ENCODE measurements at places on chromosomes 5 and 9.

- no peak for DNase-seq
Observed at GRCh38 chr9:104960662-104961061, 32.7 kb upstream of the ABCA1 start.

DNA sequence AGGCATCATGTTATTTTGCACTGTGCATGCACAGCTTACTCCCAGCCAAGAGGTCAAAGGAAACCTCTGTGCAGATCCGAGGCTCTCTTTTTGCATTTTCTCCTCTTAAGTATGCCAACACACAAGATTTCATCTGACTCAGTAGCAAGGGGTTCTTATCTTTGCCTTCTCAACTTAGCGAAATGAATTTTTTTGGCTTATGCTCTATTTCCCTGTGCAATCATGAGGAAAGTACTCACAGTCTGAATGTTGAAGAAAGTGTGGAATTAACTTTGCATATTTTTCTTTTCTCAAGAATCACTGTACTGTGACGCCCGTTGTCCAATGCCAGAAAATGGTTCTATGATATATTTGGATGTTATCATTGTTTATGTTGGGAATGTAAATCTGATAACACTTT is 173.5 kb upstream of the FBXL7 start:
- DNase-seq = no peak

- DNase-seq = peak; percentile 99
Observed at GRCh38 chr5:150022158-150022531, 21.6 kb downstream of the HMGXB3 start.

- DNase-seq = peak; percentile 75
Observed at GRCh38 chr5:123344816-123345426, 78.3 kb downstream of the CEP120 start.

GRCh38 chr5:60519372-60519771 is 180.6 kb downstream of the DEPDC1B start:
- DNase-seq = no peak

DNA sequence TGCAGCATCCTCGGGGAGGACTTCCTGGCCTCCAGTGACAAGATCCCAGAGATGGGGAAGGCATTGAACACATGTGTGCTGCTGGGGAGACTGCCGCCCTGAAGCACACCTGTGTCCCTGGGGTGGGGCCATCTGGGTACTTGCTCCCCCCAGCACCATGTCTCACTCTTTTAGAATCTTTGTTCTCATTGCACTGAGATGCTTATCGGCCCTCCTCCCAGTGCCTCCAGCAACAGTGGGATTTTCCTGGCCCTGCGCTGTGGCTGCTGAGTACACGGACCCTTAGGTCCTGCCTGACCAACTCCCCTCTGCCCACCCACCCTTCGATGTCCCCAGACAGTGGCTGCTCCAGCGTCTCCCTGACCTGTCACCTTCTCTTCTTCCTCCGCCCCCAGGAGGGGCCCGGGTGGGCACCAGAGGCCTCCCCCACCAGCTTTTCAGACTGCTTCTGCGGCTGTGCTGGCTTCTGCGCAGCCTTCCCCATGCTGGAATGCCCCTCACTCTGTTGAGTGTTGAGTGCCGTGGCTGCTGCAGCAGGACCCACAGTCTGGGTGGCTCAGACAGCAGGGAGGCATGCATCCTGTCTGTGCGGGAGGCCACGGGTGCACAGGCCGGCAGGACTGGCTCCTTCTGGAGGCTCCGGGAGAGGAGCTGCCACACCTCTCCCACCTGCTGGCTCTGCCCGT is 145.9 kb upstream of the IRX2 start:
- no peak for DNase-seq

DNA sequence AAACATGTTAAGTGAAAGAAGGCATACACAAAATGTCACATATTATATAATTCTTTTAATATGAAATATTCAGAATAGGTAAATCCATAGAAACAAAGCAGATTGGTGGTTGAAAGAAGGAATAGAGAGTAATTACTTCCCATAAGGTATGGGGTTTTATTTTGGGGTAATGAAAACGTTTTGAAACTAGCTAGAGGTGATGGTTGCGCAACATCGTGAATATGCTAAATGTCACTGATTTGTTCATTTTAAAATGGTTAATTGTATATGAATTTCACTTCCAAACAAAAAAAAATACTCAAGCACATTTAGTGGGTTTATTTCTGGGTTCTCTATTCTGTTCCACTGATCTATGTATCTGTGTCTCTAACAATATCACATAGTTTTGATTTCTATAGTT is 12.0 kb upstream of the FSTL4 start:
- no peak for DNase-seq

DNA sequence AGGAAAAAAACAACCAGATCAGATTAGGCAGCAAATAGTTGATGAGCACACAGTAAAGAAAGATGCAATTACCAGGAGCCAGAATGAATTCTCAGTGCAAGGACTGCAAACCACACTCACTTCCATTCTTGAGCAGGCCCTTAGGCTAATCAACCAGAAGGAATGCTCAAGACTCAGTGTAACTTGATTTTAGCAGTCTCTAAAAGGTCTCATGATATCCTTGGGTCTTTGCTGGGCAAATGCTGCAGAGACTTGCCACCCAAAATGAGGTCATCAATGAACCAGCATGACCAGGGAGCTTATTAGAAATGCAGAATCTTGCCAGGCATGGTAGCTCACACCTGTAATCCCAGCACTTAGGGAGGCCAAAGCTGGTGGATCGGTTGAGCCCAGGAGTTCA is 20.1 kb upstream of the TMEM245 start:
- no peak for DNase-seq

DNA sequence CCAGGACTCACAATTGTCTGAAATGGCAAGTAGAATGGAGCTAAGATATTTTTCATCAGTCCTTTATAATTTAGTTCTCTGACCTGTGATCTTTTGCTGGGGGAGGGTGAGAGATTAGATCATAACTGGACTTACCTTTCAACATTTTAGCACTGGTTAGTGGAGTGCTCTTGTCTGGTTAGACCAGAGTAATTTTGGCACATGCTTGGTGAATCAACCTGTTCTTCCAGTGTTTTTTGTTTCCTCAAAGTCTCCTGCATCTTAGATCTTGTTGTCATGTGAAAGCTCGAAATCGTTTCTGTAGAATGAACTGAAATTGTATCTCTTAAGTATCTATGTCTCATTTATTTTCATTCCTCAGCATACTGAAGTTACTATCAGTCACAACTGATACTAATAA is 122.4 kb downstream of the TLE4 start:
- no peak for DNase-seq

DNA sequence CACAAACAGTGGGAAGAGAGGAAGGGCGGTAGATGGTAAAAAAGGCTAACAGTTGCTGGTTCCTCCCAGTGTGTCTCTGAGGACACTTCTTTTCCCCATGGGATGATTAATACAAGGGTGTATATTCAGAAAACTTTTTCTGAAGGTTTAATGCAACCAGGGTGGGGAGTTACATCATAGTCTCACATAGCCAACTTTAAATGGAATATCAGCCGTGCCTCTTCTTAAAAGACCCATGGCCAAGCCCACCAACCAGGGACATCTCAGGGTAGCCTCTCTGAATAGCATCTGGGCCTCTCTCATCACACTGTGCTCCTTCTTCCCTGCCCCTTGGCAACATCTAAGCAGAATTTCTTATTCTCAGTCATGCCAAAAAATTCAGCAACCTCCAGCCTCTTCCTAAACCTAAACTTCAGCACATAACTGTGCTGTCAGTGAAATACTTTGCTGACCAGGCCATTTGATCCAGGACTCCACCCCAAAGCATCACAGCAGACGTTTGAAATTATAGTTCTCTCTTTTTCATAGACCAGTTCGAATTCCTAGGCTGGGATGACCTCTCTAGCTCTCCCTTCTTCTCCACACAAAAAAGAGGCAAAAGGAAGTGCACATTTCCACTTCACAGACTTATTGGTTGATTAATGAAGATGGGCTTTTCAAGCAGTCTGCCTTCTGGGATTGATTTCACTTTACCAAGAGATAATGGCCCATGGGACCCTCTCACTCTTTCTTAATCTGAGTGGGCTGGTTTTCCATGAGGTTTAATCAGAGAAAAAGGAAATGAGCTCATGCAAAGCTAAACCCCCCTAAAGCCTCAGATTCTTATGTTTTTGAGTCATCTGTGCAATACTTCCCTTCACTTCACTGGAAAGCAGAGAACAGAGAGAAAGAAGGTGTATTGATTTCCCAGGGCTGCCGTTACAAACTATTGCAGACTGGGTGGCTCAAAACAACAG is 85.1 kb upstream of the RAI14 start:
- peak; percentile 92 for DNase-seq

DNA sequence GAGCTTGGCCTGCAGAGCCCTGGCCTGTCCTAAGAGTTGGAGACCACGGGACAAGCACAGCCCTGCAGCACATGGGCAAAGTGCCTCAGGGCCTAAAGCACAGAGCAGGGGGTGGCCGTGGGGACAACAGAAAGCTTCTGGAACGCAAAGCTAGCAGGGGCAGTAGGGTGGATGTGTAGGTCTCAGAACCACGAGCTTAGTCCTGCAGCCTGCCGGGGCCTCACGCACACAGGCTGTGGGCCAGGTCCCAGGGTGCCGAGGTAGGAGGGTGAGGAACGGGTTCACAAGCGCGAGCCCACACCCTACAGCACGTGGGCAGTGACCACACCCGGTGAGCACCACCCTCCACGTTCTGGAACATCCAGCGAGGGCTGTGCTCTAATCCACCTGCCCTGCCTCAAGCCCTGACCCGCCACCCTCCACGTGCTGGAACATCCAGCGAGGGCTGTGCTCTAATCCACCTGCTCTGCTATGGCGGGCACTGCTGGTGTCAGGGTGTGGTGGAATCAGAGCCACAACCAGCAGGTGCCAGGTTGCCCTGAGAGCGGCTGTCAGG is 9.3 kb downstream of the CLPTM1L start:
- no peak for DNase-seq

GRCh38 chr5:1698589-1699316 is 100.9 kb downstream of the MRPL36 start:
- DNase-seq = no peak

DNA sequence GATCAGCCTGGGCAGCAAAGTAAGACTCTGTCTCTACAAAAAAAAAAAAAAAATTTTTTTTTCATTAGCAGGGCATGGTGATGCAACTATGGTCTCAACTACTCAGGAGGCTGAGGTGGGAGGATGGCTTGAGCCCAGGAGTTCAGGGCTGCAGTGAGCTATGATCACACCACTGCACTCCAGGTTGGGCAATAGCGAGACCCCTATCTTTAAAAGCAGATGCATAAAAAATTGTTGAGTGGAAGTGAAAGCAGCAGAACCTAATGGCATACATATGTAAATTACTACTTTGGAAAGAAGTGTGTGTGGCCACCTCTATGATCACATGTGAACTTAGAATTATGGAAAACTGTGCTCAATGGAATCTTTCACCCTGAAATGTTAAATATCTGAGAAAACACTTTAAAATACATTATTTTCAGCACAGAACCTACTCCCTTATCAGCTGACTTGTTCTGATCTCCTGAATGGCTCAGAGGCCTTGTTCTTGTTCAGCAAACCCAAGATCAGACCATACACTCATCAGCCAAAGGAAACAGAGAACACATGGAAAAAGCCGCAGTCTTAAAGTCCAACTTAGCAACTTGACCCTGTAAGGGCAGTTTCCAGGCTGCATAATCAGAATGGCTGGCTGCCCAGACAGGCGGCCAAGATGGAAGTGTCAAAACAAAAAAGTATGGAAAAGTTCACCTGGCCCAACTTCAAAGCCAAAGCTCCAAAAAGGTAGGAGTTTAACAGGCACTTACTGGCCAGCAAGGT is 56.5 kb downstream of the SIL1 start:
- DNase-seq = peak; percentile 92

GRCh38 chr9:73024601-73025034 is 71.8 kb upstream of the ALDH1A1 start:
- DNase-seq = no peak

DNA sequence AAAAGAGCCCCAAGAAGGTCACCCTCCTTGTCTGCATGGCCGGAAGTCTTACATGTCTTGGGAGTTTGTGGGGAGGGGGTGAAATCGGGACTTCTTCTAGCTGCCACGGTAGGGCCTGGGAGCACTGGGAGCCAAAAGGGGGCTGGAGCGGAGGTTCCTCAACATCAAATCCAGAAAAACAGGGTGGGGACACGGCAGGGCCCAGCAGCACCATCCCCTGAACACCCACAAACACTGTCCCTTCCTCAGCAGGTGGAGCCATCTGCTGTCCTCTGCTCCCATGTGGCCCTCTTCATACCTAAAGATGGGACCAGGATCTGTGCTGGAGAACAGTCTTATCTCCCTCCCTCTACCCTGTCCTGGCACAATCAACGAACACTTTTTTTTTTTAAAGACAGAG is 2.7 kb downstream of the TERT start:
- no peak for DNase-seq

DNA sequence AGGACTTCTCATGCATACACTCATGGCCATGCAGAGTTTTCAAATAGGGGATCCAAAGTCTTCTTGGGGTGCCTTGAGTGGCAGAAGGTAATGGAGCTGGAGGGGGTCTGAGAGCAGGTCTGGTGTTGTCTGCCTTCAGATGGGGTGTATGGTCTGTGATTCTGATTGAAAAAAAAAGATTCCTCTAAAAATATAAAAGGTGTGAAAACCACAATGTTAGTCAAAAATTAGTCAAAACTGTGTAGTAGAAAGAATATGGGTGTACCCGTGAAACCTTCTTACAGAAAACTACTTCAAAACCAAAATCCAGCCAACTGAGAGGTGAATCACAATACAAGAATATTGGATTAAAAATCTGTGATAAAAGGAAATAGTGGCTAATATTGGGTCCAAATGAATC is 20.1 kb downstream of the DOCK2 start:
- DNase-seq = no peak

GRCh38 chr5:180112181-180112861 is 40.8 kb upstream of the RNF130 start:
- no peak for DNase-seq

DNA sequence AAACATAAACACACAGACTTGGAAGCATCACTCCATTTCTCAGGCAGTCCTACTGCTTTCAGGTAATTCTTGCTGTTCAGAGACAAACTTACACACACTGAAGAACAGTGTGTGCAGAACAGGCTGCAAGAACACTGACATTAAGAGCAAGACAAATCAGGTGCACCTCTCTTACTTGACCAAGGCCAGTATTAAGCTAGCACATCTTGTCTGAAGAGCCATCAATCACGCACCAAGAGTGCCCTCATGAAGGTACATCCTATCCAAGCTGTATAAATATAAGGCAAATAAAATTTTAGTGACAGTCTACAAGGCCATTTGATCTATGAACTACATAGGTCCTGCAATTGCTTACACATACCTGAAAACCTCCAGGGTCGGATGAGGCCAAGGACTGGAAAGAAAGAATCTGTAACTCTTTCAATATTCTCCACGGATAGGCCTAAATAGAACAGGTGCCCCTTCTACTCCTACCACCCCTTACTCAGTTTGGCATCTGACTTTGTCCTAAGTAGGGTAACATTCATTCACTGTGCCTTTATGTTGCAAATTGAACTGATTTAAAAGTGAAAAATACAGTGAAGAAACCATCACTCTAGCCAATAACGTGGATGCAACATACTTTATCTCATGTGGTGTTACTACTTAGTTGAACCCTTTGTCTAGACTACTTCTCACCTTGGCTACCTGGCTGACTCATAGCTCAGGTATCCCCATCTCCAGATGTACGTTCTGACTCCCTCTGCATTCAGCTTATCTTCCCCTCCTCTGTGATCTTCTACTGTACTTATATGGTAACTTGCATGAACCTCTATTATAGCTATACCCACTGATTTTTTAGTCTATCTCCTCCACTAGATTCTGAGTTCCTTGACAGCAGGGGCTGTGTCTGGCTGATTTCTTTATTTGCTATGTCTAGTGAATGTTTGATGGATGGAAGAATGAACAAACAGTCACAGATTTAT is 256.3 kb downstream of the KIAA0825 start:
- DNase-seq = no peak

- DNase-seq = no peak
Observed at GRCh38 chr5:91311168-91311696, 71.9 kb downstream of the ARRDC3 start.

GRCh38 chr9:126292736-126293521 is 33.7 kb upstream of the MVB12B start:
- no peak for DNase-seq
